ENCODE measurements at places on chromosomes 12 and 14.
A peak's percentile ranks its signal among the peaks of the same experiment; 100 is the strongest.

DNA sequence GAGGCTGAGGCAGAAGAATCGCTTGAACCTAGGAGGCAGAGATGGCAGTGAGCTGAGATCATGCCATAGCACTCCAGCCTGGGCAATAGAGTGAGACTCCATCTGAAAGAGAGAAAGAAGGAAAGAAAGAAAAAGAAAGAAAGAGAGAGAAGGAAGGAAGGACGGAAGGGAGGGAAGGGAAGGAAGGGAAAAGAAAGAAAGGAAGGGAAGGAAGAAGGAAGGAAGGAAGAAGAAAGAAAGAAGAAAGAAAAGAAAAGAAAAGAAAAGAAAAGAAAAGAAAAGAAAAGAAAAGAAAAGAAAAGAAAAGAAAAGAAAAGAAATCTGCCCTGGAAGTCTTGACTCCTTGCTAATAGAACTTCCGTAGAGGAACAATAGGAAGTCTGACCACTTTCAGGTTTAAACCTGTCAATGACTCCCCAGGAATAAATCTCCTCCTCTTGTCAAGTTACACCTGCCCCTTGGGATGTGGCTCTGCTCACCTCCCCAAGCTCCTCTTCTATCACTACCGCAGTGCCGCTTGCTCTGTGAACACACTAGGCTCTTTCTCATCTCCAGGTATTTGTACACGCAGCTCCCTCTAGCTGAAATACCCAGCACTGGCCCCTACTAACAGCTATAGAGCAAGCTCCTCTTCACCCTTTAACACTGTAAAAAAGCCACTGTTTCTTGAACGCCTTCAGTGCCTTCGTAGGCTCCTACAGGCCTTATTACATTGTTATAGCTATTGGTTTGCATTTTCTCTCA is 773.1 kb upstream of the TBX3 start:
- no peak for DNase-seq

DNA sequence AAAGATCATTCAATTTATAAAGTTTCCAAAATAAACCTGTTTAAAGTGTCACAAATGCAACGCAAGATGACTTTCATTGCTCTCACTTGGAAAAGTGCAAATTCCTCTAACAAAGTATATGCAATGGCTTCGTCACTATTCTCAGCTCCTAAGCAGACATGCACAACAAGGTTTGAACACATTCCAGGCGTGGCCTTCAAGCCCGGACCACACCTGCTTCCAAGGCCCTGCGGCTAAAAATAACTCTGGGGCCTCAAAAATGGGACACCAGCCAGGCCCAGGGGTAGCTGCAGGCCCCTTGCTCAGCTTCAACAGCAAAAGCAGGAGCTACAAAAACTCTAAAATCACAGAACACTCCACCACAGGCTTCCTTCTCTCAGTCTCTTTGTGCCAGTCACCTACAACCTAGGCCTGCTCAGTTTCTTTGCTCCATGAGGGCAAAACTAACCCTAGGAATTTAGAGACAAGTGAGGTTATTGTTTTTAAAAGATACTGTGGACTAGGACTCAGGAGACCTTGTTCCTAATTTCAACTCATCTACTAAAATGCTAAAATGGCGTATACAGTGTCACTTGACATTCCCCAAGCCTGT is 29.3 kb downstream of the DUSP16 start:
- peak; percentile 91 for DNase-seq

- DNase-seq, result no peak
Observed at GRCh38 chr12:97714107-97714563, 251.5 kb downstream of the RMST start.

GRCh38 chr14:52703225-52703624 is 3.8 kb upstream of the PSMC6 start:
- DNase-seq, result peak; percentile 14

DNA sequence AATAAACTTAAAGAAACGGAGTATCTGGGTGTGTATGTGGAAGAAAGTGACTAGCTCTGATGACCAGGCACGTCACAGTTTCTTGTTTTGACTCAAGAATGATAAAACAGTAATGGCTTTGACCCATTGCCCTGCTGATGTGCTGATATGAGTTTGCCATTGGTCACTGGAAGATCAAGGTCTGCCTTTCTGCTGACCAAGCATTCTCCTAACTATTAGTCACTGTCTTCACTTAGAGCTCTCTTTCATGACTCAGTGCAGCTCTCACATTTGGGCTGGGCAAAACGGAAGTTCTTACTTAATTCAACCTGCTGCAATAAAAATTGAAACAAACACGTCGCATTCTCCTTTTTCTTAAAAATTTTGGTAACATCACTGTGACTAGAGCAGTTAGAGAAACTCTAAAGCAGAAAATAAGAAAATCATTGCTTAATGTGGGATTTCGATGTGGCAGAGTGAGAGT is 366.7 kb downstream of the BTG1 start:
- peak; percentile 57 for DNase-seq

- no peak for DNase-seq
Observed at GRCh38 chr14:20512177-20512905, 7.0 kb downstream of the RNASE10 start.

DNA sequence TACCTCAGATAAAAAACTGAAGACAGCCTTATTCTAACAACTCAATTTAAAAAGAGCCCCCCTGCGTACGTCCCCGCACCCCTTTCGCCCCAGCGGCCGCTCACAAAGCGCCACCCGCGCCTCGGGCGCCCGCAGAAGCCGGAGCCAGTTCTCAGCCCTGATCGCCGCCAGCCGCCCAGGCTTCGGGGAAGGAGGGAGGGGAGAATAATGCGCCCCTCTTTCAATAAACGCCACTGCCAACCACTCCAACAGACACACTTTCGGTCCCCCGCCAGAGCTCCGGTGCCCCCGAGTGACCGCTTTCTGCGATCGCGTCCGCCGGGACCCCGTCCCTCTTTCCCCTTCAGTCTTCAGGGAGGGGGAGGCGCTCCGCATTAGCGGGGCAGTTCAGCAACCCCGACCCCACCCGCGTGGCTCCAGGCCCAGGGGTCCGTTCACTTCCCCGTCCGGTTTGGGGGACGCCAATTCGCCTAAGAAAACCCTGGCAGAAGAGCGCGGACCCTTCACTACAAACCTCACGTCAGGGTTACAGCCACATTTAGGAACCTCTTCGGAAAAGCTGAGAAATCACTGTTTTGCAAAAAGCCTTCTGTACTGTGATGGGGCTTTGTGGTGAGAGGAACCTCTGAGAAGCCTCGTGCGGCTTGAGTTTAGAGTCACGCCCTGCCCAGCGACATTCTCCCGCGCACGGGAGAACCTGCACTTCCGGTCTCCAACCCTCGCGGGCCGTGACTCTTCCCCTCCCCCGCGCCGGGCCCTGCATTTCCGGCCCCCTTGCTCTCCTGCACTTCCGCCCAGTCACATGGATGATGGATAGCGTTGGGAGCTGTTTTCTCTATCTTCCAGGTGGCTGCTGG is 18.7 kb downstream of the FOXG1 start:
- DNase-seq, result peak; percentile 50

- peak; percentile 12 for DNase-seq
Observed at GRCh38 chr12:5944688-5945070, 380 bp downstream of the ANO2 start.
